ENCODE measurements at places on chromosomes 2 and 18. TPM values are rescaled to one million over a fixed set of nuclear protein-coding genes. Genes with fewer than 3 reads are reported as not detected.
A peak's percentile ranks its signal among the peaks of the same experiment; 100 is the strongest.

DNA sequence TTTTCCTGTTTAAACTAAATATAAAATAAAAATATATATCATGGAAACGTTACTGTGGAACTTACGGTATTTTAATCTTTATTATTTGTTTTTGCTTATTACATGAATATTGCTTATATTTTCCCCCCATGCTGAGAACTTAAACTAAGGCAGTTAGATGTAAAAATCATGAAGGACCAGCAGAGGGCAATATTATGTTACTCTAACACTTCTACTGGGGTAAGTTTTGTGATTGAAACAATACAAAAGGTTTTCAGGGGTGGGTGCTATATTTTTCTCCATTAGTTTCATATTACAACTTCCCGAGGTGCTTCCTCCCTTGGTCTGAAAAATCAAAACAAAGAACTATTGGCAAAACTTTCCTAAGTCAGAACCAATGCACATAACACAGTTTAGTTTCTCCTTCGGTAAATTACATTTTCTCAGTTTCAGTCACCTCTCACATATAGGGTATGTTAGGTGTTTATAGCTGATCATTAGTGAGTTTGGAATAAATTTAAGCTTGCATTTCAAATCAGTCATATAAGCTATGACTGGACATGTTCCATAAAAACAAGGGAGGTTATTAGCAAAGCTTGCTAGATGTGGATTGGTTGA is 54.8 kb downstream of the ZNF407 start:
- H3K4me1 ChIP-seq: peaks cover 5% of the 10 kb centered on the region
- no peak for DNase-seq
- H3K27ac ChIP-seq: no peak overlapping the region
- H3K4me3 ChIP-seq: no peak overlapping the region

DNA sequence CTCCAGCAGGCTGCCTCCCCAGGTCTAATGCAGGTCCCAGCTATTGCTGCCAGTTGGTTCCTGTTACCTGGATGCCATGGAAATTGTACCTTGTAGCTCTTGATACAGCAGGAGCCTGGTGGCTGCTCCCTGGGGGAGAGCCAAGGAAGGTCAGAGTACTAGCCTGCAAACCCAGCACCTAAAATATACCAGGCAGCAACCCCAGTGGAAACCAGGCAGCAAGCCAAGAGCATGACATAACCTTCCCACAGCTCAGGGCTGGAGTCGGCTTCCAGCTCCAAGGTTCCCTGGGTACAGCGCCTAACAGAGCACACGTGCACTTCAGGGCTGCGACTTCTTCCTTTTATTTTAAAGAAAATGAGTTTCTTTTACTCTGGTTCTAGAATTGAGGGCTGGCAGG is 30.3 kb downstream of the TNP1 start:
- H3K27me3 ChIP-seq: no peaks in the 10 kb centered on the region
- H3K4me1 ChIP-seq: no peaks in the 10 kb centered on the region
- DNase-seq: no peak
- H3K36me3 ChIP-seq: no peaks in the 10 kb centered on the region
- no peak overlapping the region for H3K4me3 ChIP-seq

DNA sequence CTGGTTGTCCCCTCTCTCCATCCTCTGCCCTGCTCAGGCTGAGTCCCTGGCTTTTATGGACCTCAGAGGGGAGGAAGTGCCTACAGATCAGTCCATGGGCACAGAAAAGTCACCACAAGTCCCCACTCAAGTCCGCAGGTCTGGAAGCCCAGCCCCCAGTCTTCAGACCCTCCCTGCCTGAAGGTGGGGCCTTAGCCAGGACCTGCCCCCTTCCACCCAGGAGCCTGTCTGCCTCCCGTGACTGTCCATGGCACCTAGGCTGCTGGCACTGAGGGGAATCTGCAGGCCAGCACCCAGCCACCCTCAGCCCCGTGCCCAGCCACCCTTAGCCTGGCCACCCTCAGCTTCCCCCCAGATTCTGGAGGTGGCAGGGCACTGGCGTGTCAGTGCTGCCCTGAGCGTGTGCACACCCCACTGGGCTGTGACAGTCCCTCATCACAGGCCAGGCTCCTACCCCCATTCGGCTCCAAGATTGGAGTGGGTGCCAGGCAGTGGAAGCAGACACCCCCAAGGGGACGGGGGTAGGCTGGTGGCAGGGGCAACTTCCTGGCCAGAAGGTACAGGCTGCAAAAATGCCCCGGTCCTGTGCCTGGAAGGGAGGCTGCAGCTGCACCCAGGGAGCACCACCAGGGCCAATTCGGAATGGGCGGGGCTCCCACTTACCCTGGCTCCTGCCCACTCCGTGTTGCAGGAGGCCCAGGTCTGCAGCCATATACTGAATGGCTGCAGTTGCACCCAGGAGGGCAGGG is 154.7 kb upstream of the RMP24 start:
- no peak overlapping the region for H3K27ac ChIP-seq
- no peaks in the 10 kb centered on the region for H3K36me3 ChIP-seq
- no peaks in the 10 kb centered on the region for H3K4me1 ChIP-seq
- no peaks in the 10 kb centered on the region for H3K27me3 ChIP-seq
- peak; percentile 65 for DNase-seq

DNA sequence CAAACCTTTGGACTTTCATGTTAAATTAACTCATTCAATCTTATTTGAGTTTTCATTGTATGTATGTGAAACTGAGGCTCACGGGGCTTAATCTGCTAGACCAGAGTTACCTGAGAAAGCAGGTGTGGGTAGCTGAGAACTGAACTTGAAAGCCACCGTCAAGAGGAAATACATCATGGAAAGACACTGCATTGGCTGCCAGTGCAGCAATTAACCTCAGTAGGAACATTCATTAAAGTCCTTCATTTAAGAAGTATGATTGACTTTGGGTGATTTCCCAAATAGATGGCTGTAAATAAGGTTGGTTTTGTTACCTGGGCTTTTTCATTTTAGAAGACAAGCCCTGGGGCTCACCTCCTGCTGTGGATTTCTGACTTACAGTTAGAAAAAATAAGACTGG is 36.5 kb upstream of the MGAT5 start:
- H3K27ac ChIP-seq: peak overlapping the region; percentile 58
- H3K27me3 ChIP-seq: no peaks in the 10 kb centered on the region
- DNase-seq: no peak
- H3K4me1 ChIP-seq: peaks cover 58% of the 10 kb centered on the region
- no peak overlapping the region for H3K4me3 ChIP-seq

- H3K27me3 ChIP-seq: peaks cover 2% of the 10 kb centered on the region
- no peak overlapping the region for H3K27ac ChIP-seq
- H3K4me3 ChIP-seq: no peak overlapping the region
- H3K4me1 ChIP-seq: peaks cover 7% of the 10 kb centered on the region
- H3K36me3 ChIP-seq: no peaks in the 10 kb centered on the region
These were observed 9.3 kb upstream of the MTCL1 start for GRCh38 chr18:8695932-8696517.

DNA sequence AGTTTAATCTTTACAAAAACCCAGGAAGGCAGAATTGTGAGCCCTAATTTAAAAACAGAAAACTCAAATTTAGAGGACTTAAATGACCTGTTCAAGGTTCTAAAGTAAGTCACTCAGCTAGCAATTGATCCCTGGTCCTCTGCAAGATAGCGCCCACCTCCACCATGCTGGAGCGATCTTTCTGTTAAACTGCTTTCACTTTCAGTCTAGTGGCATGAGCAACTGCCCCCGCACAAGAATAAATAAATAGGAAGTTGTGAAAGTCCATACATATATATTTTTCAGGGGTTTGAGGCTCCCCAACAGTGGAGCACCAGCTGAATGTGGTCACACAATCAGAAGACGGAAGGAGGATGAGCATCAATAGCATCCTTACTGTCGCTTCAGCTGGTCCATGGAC is 217.9 kb downstream of the NAPG start:
- H3K27ac ChIP-seq: no peak overlapping the region
- no peaks in the 10 kb centered on the region for H3K27me3 ChIP-seq
- no peak overlapping the region for H3K4me3 ChIP-seq
- DNase-seq: no peak
- no peaks in the 10 kb centered on the region for H3K4me1 ChIP-seq
- H3K36me3 ChIP-seq: no peaks in the 10 kb centered on the region

- H3K27ac ChIP-seq: peak within 1 kb of the TSS; percentile 99
- peak within 1 kb of the TSS; percentile 63 for H3K4me3 ChIP-seq
- no peaks in the 10 kb centered on the region for H3K27me3 ChIP-seq
- no peaks in the 10 kb centered on the region for H3K36me3 ChIP-seq
These were observed at the start of gene PRKCE for GRCh38 chr2:45651415-45652089. Gene PRKCE, plus strand, starts transcription at chr2:45651675.

CAPN14 gene
- total RNA-seq: 0.97 TPM

DNA sequence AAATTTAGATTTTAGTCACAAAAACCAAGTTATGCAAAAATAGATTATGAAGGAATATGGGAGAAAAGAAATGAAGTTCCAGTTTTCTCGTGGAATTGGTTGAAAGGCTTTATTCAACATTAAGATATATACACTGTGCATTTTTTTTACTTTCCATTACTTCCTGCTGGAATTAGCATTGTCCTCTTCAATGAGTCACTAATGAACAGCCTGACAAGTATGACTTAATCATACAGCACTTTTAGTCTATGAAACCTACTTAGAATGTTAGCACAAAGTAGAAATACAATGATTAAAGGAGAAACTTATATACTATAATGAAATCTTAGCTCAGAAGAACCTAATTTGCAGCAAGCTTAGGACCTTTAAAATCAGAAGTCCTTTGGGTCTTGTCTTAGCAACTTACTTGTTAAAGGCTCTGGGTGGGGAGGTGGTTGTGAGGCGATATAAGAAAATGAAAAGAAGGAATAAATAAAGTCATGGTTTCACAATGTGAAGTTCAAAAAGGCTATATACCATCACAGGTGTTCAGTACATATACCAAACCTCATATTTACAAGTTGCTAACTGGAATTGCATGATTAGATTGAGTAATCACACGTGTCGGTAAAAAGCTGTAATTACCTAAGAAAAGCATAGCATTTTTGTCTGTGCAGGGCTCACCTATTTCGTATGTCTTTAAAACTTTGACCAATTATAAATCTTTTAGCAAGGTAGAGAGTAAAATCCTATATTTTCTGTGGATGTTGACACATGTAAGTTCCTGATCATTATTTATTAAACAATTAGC is 236.8 kb downstream of the CAMKMT start:
- no peaks in the 10 kb centered on the region for H3K36me3 ChIP-seq
- no peak for DNase-seq
- no peaks in the 10 kb centered on the region for H3K27me3 ChIP-seq
- no peaks in the 10 kb centered on the region for H3K4me1 ChIP-seq
- H3K27ac ChIP-seq: no peak overlapping the region
- no peak overlapping the region for H3K4me3 ChIP-seq

COLEC12 gene
- 0.81 TPM for total RNA-seq

- H3K4me1 ChIP-seq: no peaks in the 10 kb centered on the region
- no peak for DNase-seq
- no peaks in the 10 kb centered on the region for H3K36me3 ChIP-seq
- H3K27ac ChIP-seq: no peak overlapping the region
These were observed 74.0 kb downstream of the INHBB start for GRCh38 chr2:120419955-120420354.

GRCh38 chr2:128978212-128978611 is 659.5 kb upstream of the HS6ST1 start:
- H3K4me1 ChIP-seq: no peaks in the 10 kb centered on the region
- H3K27me3 ChIP-seq: no peaks in the 10 kb centered on the region
- no peak for DNase-seq

DNA sequence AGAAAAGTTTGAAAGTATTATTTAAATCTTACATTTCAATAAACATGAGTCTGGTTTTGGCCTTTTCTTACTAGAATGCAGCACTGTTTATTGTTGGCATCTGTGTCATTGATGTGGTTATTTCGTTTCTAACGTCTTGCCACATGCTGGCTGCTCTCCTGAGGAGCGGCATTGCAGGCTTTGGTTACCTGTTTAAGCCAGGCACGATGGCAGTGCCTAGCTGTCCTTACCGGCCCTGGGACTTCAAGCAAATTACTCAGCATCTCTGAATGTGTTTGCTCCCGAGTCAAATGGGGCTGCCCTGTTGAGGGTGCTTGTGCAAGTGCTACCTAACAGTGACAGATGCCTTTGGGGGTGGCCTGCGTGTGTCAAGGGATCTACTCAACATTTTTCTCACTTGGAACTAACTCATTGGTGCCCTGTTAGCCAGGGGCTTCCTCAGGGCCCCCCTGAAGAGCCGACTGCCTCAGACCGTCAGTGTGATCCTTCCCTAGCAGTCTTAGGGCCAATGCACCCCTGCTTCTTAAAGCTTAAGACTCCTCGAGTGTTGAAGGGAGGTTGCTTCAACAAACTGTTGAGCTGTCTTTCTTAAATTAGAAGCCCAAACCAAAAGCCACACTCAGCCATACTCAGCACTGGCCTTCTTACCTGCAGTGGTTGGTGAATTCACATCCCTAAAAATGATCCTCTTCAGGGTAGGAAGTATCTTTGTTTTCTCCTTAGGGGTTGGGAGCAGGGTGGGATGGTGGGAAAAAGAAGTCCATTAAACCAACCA is 151.5 kb downstream of the NCK2 start:
- peaks cover 20% of the 10 kb centered on the region for H3K4me1 ChIP-seq
- H3K27ac ChIP-seq: no peak overlapping the region
- no peaks in the 10 kb centered on the region for H3K27me3 ChIP-seq
- H3K36me3 ChIP-seq: peaks cover 38% of the 10 kb centered on the region
- no peak for DNase-seq

EGR4 gene
- total RNA-seq: not detected

GRCh38 chr18:72672364-72673184 is 128.4 kb upstream of the CBLN2 start:
- no peak overlapping the region for H3K27ac ChIP-seq
- no peaks in the 10 kb centered on the region for H3K4me1 ChIP-seq
- H3K27me3 ChIP-seq: no peaks in the 10 kb centered on the region
- DNase-seq: no peak
- no peaks in the 10 kb centered on the region for H3K36me3 ChIP-seq
- H3K4me3 ChIP-seq: no peak overlapping the region

PXDN gene
- total RNA-seq: 28.3 TPM

LDLRAD4 gene
- total RNA-seq: 57.8 TPM

DNA sequence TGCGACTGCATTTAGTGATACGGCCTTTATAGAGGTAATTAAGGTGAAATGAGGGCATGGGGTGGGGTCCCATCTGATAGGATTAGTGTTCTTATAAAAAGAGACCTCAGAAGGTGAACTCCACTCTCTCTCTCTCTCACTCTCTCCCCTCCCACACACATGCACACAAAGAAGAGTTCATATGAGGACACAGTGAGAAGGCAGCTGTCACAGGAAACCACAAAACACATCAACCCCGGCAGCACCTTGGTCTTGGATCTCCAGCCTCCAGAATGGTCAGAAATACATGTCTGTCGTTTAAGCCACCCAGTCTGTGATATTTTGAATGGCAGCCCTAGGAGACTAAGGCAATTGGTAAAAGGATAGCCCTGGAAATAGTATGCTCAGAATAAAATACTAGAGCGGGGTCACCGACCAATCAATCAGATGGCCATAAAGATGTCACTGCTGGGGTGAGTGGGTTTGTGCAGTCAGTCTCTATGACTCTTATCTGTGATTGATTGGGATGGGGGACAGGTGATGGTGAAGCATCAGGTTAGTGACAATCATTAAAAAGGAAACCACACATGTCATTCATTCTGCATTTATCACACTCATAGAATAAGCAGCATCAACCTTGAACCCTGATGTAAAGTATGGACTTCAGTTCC is 118.9 kb upstream of the POU3F3 start:
- H3K36me3 ChIP-seq: no peaks in the 10 kb centered on the region
- H3K27me3 ChIP-seq: no peaks in the 10 kb centered on the region
- H3K27ac ChIP-seq: no peak overlapping the region
- DNase-seq: no peak

GRCh38 chr2:123935405-123935804 is 89.7 kb upstream of the CNTNAP5 start:
- H3K36me3 ChIP-seq: no peaks in the 10 kb centered on the region
- no peak overlapping the region for H3K4me3 ChIP-seq
- DNase-seq: no peak
- H3K4me1 ChIP-seq: no peaks in the 10 kb centered on the region
- no peaks in the 10 kb centered on the region for H3K27me3 ChIP-seq
